OCI-LY7 (cell line): ENCODE measurements at places on chromosomes 3 and 15. TPM values are rescaled to one million over a fixed set of nuclear protein-coding genes. Genes with fewer than 3 reads are reported as not detected.

The SSUH2 gene
- 0.66 TPM in 1 of 2 replicates, not detected in the other for total RNA-seq

The BCL2A1 gene
- total RNA-seq: 2.3 and 4.5 TPM in 2 replicates

DNA sequence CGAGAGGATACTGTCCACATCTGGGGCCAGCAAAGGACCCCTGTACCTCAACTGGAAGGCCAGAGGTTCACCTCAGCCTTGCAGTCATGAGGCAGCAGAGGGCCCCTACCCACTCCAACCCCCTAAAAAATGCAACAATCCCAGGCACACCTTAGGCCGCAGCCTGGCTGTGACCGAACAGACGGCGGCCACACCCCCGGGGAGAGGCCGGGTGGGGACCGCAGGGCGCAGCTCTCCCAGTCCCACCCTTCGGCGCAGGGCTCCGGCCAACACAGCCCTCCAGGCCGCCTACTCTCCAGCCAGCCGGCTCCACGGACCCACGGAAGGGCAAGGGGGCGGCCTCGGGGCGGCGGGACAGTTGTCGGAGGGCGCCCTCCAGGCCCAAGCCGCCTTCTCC is 457 bp upstream of the DNAJA4 start:
- no peak for DNase-seq

DNA sequence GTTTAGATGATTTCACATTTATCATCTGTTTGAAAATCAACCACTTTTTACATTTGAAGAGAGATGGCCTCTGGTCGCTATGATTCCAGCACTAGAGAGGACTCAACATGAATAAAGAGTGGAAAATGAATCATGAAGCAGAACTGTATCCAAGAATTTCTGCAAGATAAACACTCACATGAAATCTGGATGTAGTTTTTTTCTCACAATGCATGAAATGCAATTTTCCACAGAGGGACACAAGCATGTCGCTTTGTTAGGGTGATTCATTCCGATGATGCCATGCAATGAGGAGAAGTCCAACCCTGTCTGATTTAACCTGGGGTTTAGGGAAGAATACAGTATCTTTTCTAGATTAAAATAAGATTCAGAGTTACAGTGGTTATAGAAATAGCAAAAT is 50.4 kb upstream of the ADCY5 start:
- no peak for DNase-seq

DNA sequence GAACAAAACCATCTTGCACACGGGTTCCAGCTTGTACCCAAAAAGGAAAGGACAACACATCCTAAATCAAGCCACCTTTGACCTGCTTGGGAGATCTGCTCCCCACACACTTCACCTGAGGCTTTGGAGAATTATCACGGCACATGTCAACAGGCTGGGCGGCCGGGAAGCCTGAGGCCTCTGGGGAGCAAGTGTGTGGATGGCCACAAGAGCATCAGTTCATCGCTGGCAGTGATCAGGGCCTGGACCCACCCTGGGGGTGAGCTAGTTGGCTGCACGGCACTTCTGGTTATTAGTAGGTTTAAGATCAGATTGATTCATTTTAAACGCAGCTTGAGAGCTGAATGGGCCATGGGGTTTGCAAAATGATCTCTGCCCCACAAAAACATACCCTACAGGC is 108.5 kb downstream of the CHSY1 start:
- DNase-seq: no peak

- no peak for DNase-seq
Observed at GRCh38 chr3:15289661-15290060, 42.7 kb downstream of the SH3BP5 start.

DNA sequence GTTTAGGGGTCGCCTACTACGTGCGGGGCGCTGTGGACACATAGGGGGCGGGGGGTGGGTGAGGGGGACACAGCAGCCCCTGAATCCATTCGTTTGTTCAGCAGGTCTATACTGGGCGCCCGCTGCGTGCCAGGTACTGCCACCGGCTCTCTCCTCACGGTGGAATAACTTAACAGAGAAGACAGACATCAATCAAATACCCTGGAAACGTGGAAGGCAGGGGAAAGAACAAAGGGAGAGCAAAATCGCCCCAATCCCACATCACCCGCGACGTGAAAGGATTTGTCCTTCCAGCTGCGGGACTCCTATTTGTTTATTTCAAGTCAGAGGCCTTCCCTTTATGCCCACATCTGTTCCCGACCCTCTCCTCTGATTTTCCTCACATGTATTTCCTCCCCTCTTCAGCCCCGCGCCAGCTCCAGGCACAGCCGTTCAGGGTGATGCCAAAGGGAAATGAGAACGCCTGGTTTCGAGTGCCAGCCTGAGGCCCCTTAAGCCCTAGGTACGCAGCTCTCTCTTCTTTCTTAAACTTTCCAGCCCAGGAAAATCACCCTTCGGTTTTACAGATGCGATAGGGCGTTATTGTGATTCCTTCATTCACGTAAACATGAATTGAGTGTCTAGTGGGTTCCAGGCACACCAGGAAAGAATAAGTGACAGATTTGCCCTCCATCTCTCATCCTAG is 726 bp upstream of the PROK2 start:
- no peak for DNase-seq
